A673 (cell line): ENCODE measurements at places on chromosomes 16 and 17. TPM values are rescaled to one million over a fixed set of nuclear protein-coding genes. Genes with fewer than 3 reads are reported as not detected.
A peak's percentile ranks its signal among the peaks of the same experiment; 100 is the strongest.

DNA sequence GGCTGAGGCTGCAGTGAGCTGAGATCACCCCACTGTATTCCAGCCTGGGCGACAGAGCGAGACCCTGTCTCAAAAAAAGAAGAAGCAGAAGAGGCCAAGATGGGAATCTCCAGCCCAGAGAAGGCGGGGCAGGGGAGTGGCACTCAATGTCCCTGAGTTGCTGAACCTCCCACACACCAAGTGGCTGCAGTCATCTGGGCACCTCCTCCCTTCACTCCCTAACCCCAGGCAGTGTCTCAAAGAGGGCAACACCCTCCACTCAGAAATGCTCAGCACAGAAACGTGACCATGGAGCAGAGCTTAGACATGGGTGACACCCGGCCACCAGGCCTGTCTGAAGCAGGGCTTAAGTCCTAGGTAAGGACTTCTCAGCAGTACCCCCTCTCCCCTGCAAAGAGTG, 36.3 kb upstream of the BCAR1 start:
- no peak for DNase-seq

DNA sequence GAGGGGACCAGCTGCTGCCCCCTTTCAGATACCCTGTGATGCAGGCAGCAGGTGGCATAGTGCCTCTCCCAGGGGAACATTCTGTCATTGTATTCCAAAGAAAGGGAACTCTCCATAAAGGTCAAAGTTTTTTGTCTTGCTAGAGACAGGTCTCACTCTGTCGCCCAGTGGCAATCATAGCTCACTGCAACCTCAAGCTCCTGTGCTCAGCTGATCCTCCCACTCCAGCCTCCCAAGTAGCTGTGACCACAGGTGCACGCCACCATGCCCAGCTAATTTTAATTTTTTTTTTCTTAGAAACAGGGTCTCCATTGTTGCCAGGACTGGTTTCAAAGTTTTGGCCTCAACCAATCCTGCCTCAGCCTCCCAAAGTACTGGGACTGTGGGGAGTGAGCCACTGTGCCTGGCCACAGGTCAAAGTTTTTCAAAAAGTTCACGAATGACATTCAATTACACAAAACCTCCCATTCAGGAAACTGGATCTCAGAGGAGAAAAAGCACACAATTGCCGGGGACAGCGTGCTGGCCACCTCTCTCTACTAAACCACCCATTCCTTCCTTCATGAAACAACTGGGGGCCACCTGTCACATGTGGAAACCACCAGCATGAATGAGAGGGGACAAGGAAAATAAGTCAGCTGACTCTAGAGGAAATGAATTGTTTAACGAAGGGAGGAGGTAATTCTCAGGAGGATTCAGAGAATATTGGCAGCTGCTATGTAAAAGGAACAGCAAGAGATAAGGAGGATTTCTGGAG, 80.0 kb downstream of the MARCHF10 start:
- no peak for DNase-seq

Gene PRSS27
- 1.3 and 3.0 TPM in 2 replicates for total RNA-seq

Gene CLEC3A
- total RNA-seq: 0.17 TPM in 1 of 2 replicates, not detected in the other

Gene ELMO3
- total RNA-seq: 3.3 and 4.7 TPM in 2 replicates

- DNase-seq: peak; percentile 71
These were observed 28.3 kb downstream of the VPS35L start for GRCh38 chr16:19583665-19584300.

GRCh38 chr16:15650698-15651171, 690 bp downstream of the NDE1 start:
- no peak for DNase-seq

DNA sequence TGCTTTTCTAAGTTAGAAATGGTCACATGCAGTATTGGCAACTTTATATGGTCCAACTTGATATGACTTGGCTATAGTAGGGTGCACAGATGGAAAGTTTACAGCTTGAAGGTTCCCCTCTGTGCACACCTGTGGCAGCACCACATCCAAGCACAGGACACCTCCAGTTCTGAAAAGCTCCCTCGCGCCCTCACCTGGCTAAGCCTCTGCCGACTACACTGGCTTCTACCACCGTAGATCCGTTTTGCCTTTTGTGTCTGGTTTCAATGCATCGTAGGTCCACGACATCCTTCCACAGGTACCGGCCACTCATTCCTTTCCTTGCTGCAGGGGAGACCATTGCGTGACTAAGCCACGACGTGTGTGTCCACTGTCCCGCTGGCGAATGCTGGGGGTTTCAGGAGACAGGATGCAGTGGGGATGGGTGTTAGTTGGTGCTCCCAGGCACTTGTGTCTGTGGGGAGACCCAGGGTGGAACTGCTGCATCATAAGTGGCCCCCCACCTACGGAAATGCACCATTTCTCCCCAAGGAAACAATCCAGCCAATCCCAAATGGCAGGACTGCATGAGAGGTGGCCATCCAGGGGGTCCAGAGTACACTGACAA, 4.9 kb upstream of the RASD1 start:
- no peak for DNase-seq

DNA sequence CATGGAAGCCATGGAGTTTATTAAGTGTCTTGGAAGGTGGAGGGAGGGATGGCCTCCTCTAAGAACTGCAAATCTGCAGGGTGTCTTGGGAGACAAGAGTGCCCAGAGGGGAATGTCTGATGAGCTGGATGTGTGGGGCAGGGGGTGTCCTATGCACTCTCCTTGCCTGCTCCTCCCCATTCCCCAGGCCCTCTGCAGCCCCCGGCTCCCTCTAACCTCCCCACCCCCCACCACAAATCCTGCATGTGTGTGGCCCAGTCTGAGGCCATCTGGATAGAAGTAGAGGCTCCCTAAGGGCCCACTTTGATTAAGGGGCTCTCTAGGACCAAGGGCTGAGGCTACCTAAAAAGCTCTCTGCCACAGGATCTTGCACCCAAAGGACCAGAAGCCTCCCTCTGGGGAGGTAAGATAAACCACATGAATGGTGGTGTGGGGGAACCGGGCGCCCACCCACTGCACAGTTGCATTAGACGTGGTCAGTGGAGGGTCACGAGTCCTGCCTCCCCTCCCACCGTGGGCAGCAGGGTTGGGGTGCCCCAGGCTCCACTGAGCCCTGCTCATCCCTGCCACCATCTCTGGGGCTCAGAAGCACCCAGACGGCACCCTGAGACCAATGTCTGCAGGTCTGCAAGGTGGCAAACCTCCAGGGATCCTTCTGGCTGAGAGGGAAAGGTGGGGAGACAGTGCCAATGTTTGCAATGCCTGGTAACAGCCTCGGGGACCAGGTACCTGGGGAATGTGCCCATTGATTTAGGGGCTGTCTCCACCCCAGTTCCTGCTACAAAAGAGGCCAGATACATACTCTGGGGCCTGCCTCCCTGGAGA, 618 bp downstream of the AANAT start:
- no peak for DNase-seq

DNA sequence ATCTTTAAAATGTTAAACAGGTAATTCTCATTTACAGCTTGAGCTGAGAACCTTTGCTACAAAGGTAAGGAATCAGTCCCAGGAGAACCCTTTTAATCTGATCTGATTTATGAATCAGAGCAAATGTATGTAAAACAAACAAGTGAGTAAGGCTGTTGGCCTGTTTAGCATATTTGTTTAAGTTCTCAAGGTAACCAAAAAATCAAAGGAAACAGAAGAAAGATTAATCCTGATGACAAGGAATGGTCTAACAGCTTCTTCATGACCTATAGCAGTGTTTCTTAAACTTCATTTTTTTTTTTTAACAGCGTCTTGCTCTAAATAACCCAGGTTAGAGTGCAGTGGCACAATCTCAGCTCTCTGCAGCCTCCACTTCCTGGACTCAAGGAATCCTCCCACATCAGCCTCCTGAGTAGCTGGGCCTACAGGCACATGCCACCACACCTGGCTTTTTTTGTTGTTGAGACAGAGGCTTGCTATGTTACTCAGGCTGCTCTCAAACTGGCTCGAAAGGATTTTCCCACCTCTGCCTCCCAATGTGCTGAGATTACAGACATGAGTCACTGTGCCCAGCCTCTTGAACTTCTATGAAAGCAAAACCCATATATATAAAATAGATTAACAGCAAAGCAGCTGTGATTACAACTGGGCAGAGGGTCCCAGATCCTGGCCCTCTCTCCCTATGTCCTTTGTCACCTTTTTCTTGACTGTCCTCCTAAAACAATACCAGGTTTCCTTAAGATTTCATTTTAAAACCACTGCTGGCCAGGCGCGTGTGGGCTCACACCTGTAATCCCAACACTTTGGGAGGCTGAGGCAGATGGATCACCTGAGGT, 5.1 kb upstream of the JPT1 start:
- no peak for DNase-seq

- DNase-seq: no peak
These were observed 2.1 kb downstream of the MGAT5B start for GRCh38 chr17:76870377-76870714.

Gene KRTAP3-1
- total RNA-seq: not detected in 2 replicates
